A549 treated with CpdA at 1 μM for 4 hours (cell line): ENCODE measurements at places on chromosomes 11 and 22. TPM values are rescaled to one million over a fixed set of nuclear protein-coding genes. Genes with fewer than 3 reads are reported as not detected.

TALDO1 gene
- 415 to 447 TPM (median 432 TPM) in 5 replicates for total RNA-seq

PGA5 gene
- total RNA-seq: not detected in 5 replicates

C11orf86 gene
- 30.0 to 57.8 TPM (median 47.5 TPM) in 5 replicates for total RNA-seq

HEPHL1 gene
- total RNA-seq: not detected in 5 replicates

RASGRP2 gene
- total RNA-seq: 0.74 to 1.4 TPM (median 1.1 TPM) in 5 replicates

CDKN1C gene
- 0.52 to 0.92 TPM (median 0.71 TPM) in 5 replicates for total RNA-seq
